Stimulated activated CD8-positive, alpha-beta memory T cell treated with anti-CD3 and anti-CD28 coated beads, Interleukin-15, amount 100 ng/mL, for 48 hours (primary cell): ENCODE measurements at places on chromosomes 3 and 15.

DNA sequence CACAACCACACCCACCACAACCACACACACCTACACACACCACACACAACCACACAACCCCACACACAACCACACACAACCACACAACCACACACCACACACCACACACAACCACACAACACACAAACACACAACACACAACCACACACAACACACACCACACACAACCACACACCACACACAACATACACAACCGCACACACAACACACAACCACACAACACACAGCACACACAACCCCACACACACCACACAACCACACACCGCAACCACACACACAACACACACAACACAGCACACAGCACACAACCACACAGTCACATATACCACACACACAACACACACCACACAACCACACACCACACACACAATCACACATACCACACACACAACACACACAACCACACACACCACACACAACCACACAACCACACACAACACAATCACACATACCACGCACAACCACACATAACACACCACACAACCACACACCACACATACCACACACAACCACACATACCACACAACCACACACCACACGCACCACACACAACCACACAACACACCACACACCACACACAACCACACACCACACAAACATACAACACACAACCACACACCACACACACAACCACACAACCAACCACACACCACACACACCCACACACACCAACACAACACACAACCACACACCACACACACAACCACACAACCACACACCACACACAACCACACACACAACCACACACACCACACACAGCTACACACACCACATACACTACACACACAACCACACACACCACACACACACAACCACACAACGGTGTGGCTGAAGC, 23.7 kb downstream of the CPN2 start:
- no peak for DNase-seq

DNA sequence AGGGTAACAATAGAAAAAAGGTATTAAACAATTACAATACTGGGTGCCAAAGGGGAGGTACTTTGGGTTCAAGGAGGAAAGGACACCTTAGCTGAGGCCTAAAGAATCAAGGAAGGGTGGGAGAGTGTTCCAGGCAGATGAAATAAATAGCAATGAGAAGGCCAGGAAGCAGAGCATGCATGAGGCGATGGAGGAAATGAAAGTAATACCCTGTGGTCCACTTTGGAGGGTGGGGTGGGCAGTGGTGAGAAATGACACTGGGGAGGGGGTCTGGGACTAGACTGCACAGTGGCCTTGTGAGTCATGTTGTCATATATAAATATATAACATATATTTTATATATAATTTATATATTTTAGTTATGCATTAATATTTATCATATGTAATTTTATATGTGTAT, 55.9 kb downstream of the BHLHE40 start:
- no peak for DNase-seq

DNA sequence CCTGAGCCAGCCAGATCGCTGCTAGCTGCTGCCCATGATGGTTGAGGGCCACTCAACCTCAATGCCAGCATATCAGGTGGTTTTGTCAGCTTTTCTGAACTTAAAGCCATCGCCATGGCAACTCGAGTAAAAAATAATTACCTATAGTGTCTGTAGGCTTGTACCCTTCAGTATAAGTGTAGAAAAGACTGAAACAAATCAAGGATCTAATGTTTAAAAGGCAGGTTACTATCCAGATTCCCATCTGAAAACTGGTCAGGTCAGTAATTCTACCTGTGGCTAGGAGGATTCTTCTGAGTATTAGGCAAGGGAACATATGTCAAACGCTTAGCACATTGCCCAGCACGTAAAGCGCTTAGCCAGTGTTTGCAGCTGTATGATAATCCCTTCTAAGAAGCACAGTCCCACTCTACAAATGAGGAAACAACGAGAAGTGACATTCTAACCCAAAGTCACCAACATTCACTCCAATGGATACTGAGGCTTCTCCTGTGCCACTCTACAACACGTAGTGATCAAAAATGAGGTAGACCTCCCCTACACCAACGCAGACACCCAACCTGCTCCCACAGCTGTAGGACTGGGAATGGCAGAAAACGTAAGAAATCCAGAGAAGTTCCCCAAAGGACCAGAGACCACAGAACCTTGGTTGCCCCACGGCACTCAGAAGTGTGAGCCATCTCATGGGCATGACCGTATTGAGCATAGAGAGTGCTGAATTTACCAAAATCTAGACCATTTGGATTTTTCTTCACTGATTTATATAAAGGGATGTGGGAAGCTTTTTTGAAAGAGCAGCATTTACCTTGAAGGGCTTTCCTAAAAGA, 55.3 kb downstream of the SLTM start:
- DNase-seq: no peak

DNA sequence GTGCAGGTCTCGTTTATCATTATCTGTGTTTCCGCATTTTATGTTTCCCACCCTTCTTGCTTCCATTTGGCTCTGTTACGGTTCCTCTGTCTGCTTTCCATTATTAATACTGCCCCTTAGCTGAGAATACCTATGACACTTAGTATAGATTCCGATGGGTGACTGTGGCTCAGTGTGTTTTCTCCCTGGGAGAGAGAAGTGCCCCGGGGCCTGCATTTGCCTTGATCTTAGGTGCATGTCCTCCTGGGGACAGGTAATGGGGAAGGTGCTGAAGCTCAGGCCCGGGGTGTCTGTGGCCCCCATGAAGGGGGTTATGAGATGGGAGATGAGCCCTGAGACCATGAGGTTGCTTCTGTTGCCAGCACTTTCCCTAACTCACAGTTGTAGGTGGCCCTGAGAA, 43.4 kb upstream of the PCSK6 start:
- no peak for DNase-seq

GRCh38 chr3:64827019-64827418, 139.2 kb upstream of the ADAMTS9 start:
- DNase-seq: no peak

- DNase-seq: no peak
Measured at GRCh38 chr3:48463703-48464102, 17.2 kb downstream of the ATRIP start.

GRCh38 chr3:168272343-168272985, 176.7 kb upstream of the GOLIM4 start:
- no peak for DNase-seq

DNA sequence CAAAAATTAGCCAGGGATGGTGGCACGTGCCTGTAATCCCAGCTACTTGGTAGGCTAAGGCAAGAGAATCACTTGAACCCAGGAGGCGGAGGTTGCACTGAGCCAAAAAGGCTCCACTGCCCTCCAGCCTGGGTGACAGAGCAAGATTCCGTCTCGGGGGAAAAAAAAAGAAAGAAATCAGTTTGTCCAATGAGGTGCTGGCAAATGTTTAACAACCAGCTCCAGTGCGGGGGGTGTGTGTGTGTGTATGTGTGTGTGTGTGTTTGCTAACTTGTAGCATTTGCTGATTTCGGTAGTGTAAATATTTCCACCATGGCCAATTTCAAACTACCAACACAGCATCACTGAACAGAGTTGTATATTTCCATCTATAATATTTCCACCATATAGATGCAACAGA, 23.8 kb upstream of the IDH2 start:
- DNase-seq: no peak

GRCh38 chr15:63089260-63090043, 32.2 kb upstream of the LACTB start:
- no peak for DNase-seq

GRCh38 chr3:88610820-88611219, 461.1 kb downstream of the C3orf38 start:
- DNase-seq: no peak

DNA sequence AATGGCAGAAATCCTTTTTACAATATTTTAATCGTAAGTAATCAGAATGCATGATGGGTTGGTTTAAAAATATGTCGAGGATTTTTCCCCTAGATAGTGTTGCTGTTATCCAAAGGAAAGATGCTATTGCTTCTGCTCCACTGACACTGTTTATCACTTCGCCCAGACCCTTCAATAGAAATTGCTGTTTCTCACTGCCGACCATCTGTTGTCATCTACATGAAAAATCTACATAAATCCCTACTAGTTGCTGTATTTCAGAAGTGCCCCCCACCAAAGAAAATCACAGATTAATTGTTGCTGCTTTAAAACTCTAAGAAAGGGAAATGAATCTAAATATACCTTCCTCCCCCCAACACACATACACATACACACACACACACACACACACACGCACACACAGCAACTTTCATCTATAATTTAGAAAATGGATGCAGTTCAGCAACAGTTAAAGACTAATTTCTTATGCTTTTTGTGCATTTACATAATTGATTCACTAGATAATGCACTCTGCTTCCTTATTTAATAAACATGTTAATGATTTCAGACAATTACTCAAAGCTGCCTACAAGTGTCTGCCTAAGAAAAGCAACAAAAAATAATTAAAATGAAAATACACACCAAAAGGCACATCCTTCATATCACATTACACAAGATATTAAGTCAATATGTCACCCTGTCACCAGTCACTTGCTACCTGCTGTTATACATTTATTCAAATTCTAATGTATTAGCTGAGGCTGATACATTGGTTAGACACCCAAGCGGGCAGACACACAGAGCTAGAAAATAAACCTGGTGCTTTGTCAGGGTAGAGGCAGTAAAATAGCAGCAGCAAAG, 82.8 kb downstream of the RORA start:
- no peak for DNase-seq

GRCh38 chr3:131546441-131546840, 43.7 kb upstream of the MRPL3 start:
- no peak for DNase-seq

GRCh38 chr3:4336850-4337546, 33.8 kb downstream of the SETMAR start:
- DNase-seq: no peak

DNA sequence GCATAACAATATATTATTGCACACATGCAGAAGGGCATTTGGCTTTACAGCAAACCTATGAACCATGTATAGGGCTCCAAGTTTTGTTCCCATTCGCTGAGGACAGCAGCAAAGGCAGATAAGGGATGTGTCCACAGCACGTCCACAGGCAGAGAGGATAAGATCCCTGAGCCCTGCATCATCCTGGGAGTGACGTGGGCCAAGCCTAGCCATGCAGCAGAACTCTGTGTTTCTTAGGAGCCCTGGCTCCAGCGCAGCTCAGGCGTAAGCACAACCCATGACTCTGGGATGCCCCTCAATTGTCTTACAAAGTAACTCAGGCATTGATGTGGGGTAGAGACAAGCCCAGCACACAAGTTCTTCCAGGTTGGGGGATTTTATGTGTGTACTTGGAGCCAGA, 194.3 kb upstream of the CTDSPL start:
- no peak for DNase-seq

DNA sequence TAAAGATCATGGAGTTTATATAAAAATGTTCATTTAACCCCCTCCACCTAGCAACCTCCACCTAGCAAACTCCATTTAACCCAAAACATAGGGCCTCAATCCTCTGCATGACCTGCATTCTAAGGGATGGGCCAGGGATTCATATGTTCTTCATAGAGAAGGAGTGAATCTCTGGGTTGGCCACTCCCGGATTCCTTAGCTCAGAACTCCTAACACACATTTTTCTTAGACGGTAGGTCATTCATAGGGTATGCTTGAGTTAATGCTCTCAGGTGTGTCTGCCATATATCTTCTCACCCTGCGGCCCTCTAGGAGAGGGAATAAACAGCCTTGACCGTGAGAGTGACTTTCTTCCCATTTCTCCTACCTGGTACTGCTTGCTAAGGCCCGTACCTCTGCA, 102.0 kb upstream of the IGSF10 start:
- DNase-seq: no peak

DNA sequence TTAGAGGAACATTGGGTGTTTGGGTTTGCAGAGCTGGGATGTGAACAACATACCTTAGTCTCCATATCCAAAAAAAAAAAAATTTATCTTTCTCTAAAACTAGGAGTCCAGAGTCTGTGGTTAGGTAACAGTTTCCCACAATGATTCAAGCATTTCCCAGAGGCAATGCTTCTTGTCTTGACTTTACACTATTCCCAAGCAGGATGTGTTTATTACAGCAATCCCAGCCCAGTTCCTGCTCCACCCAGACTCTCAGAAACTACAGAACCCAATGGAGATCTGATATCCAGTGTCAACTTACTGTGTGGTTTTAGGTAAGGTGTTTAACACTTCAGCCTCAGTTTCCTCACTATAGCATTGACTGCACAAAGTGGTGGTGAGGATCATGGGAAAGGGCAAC, 2.3 kb upstream of the C3orf62 start:
- DNase-seq: no peak
